ENCODE measurements at places on chromosomes 4 and X. TPM values are rescaled to one million over a fixed set of nuclear protein-coding genes. Genes with fewer than 3 reads are reported as not detected.
A peak's percentile ranks its signal among the peaks of the same experiment; 100 is the strongest.

GRCh38 chr4:121771869-121772268, 6.9 kb upstream of the SMIM43 start:
- DNase-seq, result no peak
- H3K4me3 ChIP-seq, result no peak overlapping the region
- no peak overlapping the region for H3K27ac ChIP-seq
- H3K4me1 ChIP-seq, result no peaks in the 10 kb centered on the region

DNA sequence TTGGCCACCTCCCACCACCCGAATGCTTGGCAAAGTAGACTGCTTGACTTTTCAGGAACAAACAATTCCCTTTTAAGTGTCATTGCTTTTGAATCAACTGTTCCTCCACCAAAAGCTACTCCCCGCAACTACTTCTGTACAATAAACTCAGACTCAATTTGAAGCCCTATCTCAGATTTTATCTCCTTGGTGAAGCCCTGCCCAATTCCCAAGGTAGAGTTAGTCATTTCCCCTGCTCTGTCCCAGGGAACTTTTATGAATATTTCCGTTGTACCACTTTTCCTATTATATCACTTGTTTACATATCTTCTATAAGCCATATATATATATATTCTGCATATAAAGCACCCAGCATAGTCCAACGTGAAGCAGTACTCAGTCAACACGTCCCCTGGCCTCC, 102.8 kb downstream of the C4orf51 start:
- no peak overlapping the region for H3K27ac ChIP-seq
- DNase-seq, result no peak
- H3K4me3 ChIP-seq, result no peak overlapping the region
- H3K36me3 ChIP-seq, result peaks cover 3% of the 10 kb centered on the region

DNA sequence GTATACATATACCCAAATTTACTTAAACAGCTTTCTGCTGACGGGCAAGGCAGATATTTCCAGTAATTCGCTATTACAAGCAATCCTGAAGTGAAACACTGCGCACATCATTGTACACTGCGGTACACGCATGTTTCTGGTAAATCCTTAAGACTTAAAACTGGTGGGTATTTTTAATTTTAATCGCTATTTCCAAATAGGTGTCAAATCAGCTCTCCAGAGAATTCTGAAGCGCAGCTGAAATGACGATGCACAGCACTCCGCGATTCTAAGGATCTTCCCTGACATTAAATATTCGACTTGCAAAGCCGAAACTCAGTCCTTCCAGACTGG, 361 bp downstream of the TMEM128 start:
- peak overlapping the region; percentile 87 for H3K27ac ChIP-seq
- DNase-seq, result no peak
- H3K36me3 ChIP-seq, result peaks cover 26% of the 10 kb centered on the region
- no peaks in the 10 kb centered on the region for H3K27me3 ChIP-seq

- no peaks in the 10 kb centered on the region for H3K36me3 ChIP-seq
- peak; percentile 64 for DNase-seq
- no peaks in the 10 kb centered on the region for H3K27me3 ChIP-seq
- H3K27ac ChIP-seq, result no peak overlapping the region
- no peak overlapping the region for H3K4me3 ChIP-seq
Observed at GRCh38 chr4:149914119-149915115, 98.8 kb upstream of the IQCM start.

- H3K4me3 ChIP-seq, result no peak overlapping the region
- no peak overlapping the region for H3K27ac ChIP-seq
- H3K27me3 ChIP-seq, result peaks cover 2% of the 10 kb centered on the region
- no peaks in the 10 kb centered on the region for H3K4me1 ChIP-seq
- DNase-seq, result peak; percentile 13
- no peaks in the 10 kb centered on the region for H3K36me3 ChIP-seq
Observed at GRCh38 chrX:131264665-131265064, 24.4 kb downstream of the IGSF1 start.

DNA sequence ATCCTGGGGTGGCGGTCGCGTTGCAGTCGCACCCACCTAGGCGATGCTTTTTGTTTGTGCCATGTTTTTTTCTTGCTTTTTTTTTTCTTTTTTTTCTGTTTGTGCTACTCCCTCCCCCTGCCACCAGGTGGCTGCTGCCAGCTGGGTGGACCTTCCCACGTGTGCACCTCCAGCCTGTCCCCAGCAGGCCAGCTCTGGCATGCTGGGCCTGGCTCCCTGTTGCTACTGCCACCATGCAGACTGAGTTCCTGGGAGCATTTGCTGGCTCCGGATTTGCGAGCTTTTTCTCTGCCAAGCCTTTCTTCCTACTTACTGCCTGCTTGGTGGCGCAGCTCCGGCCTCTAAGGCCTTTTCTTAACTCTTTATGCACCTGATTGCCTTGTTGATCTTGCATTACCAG, 161.2 kb upstream of the WDFY3 start:
- DNase-seq, result peak; percentile 7
- H3K27ac ChIP-seq, result no peak overlapping the region
- no peak overlapping the region for H3K4me3 ChIP-seq

DNA sequence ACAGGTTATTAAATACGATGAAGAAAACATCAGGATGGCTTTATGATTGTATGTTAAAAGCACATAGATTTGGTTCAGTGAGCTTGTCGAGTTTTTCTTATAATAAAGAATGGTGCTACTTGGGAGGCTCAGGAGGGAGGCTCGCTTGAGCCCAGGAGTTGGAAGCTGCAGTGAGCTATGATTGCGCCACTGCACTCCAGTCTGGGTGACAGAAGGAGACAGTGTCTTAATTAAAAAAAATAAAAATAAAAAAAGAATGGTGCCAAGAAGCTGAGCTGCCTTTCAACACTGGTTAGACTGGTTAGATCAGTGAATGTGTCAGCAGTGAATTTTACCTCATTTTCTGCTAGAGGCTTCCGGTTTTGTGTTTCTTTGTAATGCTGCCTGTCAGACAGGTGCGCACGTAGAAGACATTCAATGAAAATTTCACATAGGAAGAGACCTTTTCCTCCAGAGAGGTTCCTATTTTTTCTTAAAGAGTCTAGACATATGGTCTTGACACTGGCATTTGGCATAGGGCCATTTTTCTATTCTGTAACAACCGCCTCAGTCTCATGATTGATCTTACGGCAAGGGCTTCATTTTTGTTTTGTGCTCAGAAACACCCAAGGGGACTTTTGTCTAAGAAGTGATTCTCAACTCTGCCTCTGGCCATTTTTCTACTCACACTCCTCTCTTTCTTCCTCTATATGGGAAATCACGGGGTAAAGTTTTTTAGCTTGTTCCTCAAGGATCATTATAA, 15.0 kb upstream of the ARSF start:
- H3K4me3 ChIP-seq, result no peak overlapping the region
- no peak for DNase-seq
- no peaks in the 10 kb centered on the region for H3K4me1 ChIP-seq

DNA sequence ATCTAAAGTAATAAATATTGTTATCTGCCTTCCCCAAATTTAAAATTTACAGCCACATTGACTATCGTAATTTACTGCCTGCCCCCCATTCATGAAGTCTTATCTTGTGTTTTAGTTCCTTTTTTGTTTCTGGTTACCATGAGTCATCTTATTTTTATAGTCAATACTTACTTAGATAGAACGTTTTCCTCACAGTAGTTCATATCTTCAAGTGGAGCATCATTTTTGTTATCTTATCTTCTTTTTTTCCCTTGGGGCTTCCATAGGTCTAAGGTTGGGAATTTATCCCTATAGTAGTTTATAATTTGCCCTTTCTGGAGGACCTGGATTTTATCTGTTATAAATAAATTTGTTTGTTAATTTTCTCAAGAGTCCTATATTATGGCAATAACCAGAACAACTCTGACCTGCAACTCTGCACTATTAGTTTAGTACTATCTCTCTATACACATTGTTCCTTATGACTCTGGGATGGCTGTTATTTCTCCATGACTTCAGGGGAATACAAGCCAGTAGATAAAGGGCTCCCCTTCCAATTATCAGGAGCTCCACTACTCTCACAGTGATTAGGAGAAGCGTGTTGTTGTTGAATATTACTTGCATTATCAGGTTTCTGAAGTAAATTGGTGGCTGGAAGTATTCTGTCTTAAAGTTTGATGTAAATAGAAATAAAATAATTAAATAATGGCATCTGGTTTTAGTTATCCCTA, 330.6 kb downstream of the GALNTL6 start:
- DNase-seq, result no peak
- no peaks in the 10 kb centered on the region for H3K27me3 ChIP-seq
- H3K27ac ChIP-seq, result no peak overlapping the region
- H3K36me3 ChIP-seq, result no peaks in the 10 kb centered on the region

GRCh38 chr4:75916091-75916661, 13.9 kb upstream of the PPEF2 start:
- H3K27ac ChIP-seq, result no peak overlapping the region
- H3K4me3 ChIP-seq, result no peak overlapping the region
- peak; percentile 65 for DNase-seq

DNA sequence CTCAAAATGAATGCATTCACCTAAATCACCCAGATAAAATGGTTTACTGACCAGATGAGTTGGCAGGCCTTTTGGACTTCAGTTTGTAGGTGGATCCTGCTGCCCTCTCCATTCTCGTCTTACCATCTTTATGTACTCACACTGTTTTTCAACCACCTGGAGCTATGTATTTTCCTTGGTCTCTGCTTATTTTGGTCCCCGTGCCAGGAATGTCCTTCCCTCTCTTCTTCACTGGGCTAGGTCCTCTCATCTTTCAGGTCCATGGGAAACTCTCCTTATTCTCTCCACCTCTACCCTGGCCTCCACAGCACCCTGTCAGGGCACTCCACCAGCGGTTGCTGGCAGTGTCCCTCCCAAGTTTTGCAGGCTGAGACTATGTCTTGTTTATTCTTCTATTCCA, 2.6 kb downstream of the GPRIN3 start:
- no peaks in the 10 kb centered on the region for H3K36me3 ChIP-seq
- no peaks in the 10 kb centered on the region for H3K4me1 ChIP-seq
- no peaks in the 10 kb centered on the region for H3K27me3 ChIP-seq

- no peak overlapping the region for H3K27ac ChIP-seq
- peaks cover 2% of the 10 kb centered on the region for H3K27me3 ChIP-seq
- no peaks in the 10 kb centered on the region for H3K36me3 ChIP-seq
- H3K4me1 ChIP-seq, result no peaks in the 10 kb centered on the region
Observed at GRCh38 chrX:93874554-93874953, 200.5 kb downstream of the FAM133A start.

DNA sequence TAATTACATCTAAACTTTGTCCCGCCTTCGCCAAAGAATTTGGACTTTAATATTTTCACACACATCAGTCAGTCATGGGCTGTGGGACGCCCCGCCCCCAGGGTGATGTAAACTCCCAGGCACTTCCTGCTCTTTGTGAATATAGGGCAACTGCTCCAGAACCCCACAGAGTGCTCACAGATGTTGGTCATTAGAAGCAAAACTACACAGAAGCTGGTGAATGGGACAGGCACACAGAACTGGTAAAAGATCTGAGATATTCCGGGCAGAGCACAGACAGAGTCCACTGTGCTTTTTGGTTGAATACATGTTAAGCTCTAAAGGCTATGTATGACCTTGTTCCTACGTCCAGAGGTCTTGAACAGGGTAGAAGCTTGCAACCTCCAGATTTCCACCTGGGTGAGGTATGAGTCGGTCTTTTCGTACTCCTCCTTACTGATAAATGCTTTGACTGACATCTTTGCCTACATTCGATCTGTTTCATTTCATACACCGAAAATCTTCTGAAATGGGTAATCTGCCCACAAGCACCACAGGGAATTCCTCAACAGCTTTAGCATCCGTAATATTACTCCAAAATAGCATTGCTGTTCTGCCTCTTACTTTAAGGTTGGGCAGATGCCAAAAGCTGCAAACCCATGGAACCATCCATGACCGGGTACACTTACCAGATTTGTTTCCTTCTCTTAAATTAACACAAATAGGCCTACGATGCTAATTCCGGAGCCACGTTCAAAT, 144.6 kb downstream of the AMELX start:
- no peaks in the 10 kb centered on the region for H3K4me1 ChIP-seq
- no peak overlapping the region for H3K27ac ChIP-seq
- DNase-seq, result no peak
- peaks cover 5% of the 10 kb centered on the region for H3K27me3 ChIP-seq
- no peak overlapping the region for H3K4me3 ChIP-seq
- H3K36me3 ChIP-seq, result no peaks in the 10 kb centered on the region

- H3K27me3 ChIP-seq, result peaks cover 15% of the 10 kb centered on the region
- peak overlapping the region; percentile 71 for H3K4me3 ChIP-seq
- DNase-seq, result no peak
- H3K36me3 ChIP-seq, result no peaks in the 10 kb centered on the region
Observed at GRCh38 chr4:11429699-11430045, 978 bp upstream of the HS3ST1 start.

DNA sequence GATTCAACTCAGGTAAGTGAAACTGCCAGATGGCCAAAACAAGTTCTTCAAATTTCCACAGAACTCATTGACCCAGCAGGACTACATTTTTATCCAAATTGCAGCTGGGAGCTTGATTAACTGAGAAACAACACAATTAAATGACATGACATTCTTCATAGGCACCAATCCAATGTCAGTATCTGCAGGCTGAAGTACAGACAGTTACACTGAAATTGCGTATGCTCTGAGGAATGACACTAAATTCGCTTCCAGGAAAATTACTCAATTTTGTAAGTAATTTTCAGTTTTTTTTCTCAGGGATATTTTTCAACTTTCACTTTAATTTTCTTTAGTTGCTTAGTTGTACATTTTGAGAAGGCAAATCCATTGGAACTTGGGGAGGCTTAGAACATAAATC, 4.5 kb downstream of the C1GALT1C1 start:
- H3K4me1 ChIP-seq, result peaks cover 4% of the 10 kb centered on the region
- H3K4me3 ChIP-seq, result no peak overlapping the region
- DNase-seq, result no peak
- H3K27ac ChIP-seq, result no peak overlapping the region
- no peaks in the 10 kb centered on the region for H3K36me3 ChIP-seq

GRCh38 chr4:187362937-187363857, 632.4 kb upstream of the ZFP42 start:
- no peak overlapping the region for H3K4me3 ChIP-seq
- no peak overlapping the region for H3K27ac ChIP-seq
- no peak for DNase-seq
- no peaks in the 10 kb centered on the region for H3K4me1 ChIP-seq
- peaks cover 2% of the 10 kb centered on the region for H3K36me3 ChIP-seq

- no peak overlapping the region for H3K4me3 ChIP-seq
- H3K27ac ChIP-seq, result no peak overlapping the region
- no peaks in the 10 kb centered on the region for H3K4me1 ChIP-seq
- H3K27me3 ChIP-seq, result no peaks in the 10 kb centered on the region
- no peaks in the 10 kb centered on the region for H3K36me3 ChIP-seq
- peak; percentile 0 for DNase-seq
Observed at GRCh38 chrX:76971393-76972376, 475.5 kb upstream of the FGF16 start.

DNA sequence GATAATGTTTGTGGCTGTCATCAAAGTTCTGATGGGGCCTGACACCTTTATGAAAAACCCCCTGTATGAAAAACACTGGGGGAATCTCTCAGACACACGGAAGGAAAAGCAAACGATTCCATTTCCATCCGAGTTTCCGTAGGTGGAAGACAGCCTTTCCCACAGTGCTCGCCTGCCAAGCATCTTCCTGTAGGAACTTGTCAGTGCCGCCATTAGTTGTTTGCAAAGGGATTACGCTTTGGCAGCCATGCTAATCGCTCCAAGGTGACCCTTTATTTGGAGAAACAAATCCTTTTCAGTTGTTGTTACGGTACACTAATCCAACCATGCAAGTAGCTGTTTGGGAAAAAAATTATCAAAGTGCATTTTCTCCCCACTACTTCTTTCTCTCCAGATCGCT, 44.4 kb upstream of the STOX2 start:
- no peaks in the 10 kb centered on the region for H3K36me3 ChIP-seq
- H3K27ac ChIP-seq, result no peak overlapping the region
- H3K27me3 ChIP-seq, result no peaks in the 10 kb centered on the region
- H3K4me1 ChIP-seq, result peaks cover 13% of the 10 kb centered on the region
- DNase-seq, result peak; percentile 79

The PNMA6F gene
- total RNA-seq, result 3.7 TPM

The PRKG2 gene
- total RNA-seq, result 3.3 TPM

The HS3ST1 gene
- 4.8 TPM for total RNA-seq

The FOXP3 gene
- 0.11 TPM for total RNA-seq

The FMR1NB gene
- total RNA-seq, result not detected

The TMEM192 gene
- total RNA-seq, result 17.9 TPM

The TEX13C gene
- not detected for total RNA-seq
